Ammon's horn (tissue), 1 donor: ENCODE measurements at places on chromosomes 12 and 14.

GRCh38 chr12:120858306-120859088 lies 45.7 kb downstream of the SPPL3 start:
- DNase-seq: no peak

GRCh38 chr12:92745856-92746550 lies 43.2 kb downstream of the PLEKHG7 start:
- peak; percentile 49 for DNase-seq

DNA sequence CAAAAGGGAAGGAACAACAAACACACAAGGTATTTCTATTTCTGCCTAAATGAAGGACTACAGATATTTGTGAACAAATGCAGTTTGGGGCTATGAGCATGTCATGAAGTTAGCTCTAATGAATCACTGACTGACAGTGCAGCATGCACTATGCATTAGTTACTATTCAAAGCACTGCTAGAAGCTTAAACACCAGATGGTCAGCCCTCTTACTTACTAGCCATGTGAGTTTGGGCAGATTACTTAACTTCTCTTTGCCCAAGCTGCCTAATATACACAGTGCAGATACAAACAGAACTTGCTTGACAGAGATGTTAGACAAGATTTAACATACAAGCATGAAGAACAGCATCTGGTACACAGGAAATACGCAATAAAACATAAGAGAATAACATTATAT lies 96.0 kb downstream of the ATXN2 start:
- peak; percentile 43 for DNase-seq

- DNase-seq: no peak
These were observed 124.3 kb downstream of the SLC41A2 start for GRCh38 chr12:104833756-104834155.

DNA sequence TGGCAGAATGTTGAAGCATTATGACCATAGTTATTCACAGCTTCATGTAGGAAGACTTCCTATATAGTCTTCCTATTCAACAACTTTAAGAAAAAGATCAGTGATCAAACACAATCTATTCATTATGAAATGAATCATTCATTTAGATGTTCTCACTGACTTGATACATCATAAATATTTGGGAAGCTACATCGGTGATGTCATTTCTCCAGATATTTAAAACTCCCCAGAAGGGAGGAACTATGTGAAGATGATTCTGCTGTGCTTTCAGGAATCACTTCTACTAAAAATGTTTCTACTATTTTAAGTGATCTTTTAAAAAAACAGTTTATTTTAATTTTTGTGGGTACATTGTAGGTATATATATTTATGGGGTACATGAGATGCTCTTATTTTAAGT lies 316.4 kb downstream of the BCAT1 start:
- DNase-seq: no peak

GRCh38 chr14:63951021-63951420 lies 98.2 kb downstream of the SYNE2 start:
- no peak for DNase-seq

- no peak for DNase-seq
These were observed 1763.7 kb upstream of the SEL1L start for GRCh38 chr14:83297361-83297760.

DNA sequence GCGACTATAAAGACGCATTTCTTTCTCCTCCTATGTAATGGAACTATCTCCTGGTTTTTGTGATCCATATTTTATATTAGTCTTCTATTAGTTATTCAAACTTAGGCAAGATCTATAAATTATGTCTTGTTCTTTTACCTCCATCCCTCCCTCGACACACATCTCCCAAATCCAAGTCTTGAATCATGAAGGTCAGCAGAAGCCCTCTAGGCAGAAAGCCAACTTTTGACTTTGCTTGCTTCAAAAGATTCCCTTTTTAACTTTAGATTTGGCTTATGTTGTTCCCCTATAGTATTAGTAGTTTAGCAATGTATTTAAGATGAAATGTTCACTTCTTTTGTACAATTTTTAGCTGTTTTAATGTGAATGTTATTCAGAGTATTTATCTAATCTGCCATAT lies 689.8 kb downstream of the SLC6A15 start:
- DNase-seq: no peak

DNA sequence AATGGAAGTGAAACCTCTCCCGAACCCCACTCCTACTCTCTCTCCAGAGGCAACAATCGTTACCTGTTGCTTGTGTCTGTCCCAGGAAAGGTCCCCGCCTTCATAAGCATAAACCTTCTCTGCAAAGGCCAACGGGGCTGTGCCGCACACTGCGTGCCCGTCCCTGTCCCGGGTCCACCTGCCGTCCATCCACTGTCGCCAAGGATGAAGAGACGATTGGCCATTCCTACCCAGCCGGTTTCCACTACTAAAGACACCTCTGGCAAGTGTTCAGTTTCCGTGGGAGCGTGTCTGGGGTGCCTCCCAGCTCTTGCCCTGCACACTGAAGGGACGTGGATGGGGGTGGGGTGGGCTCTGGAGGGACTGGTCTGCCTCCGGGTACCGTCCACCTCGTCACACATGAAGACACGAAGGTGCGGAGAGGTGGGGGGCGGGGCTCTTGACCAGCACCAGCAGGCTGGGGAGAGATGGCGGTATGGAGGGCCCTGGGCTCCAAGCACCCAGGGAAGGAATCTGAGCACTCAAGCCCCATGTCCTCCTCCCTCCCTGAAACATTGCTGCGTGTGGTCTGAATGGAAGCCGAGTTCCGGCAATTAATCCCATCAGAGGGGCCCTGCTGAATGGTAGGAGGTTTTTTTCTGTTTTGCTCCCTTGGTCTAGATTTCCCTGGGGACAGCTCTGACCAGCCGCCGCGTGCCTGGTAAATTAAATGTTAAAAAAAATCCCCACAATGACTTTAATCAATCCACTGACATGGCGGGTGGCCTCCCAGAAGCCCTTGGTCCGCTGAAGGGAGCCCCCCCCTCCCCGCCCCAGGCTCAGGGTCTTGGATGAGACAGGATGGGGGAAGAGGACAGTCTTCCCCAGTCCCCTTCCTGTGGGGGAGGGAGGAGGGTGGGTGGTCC lies 4.1 kb upstream of the KIF26A start:
- DNase-seq: no peak
